Stimulated activated memory B cell treated with anti-CD40 and anti-IgM and Interleukin-4, amounts not matched to agents 10 μg/mL and 1 μg/mL and 100 μg/mL, for 72 hours (primary cell): ENCODE measurements at places on chromosomes 6 and 20.

DNA sequence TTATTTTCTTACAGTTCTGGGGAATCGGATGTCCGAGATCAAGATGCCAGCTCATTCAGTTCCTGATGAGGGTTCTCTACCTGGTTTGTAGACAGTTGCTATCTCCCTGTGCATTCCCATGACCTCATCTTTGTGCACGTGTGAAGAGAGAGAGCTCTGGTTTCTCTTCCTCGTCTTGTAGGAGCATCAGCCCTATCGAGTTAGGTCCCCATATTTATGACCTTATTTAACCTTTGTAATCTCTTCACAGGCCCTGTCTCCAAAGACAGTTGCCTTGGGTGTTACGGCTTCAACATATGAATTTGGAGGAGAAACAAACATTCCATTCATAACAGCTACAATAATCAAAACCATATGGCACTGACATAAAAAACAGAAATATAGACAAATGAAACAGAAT, 455.3 kb downstream of the HACE1 start:
- ATAC-seq: no peak

GRCh38 chr6:20476501-20477043, 57.7 kb upstream of the CDKAL1 start:
- ATAC-seq: no peak

DNA sequence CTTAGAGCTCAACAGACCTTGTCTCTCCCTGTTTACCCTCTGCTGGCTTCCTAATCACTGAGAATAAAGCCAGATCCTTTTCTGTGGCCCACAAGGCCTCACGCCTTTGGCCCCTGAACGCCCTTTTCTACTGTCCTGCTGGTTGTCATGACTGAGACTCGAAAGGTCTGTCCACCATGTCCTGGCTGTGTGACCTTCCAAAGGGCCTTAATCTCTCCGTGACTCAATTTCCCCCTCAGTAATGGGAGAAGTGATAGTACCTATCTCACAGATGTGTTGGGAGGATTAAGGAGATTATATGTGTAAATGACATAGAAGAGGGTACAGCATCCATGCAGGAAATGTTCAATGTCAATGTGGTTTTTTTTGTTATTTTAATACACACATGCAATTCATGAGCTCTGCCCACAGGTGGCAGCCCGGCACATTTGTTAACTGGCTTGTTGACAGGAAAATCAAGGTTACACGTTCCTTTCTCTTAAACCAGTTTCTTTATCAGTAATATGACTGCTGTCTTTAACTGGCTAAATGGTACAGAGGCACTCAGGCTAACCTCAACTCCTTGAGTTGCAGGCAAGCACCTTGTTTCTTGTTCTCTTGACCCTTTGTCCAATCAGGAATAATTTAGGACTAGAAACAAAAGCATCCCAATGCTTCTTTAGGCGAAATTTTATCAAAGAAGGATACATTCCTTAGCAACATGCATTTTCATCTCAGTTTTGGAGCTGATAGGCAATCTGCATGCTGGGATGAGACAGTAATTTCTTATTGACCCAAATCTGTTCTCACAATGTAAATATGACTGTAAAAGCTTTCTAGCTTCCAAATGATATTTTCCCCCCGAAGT, 16.6 kb downstream of the SLC22A1 start:
- ATAC-seq: peak; percentile 4

GRCh38 chr6:68635412-68635705, 277 bp downstream of the ADGRB3 start:
- ATAC-seq: peak; percentile 5

DNA sequence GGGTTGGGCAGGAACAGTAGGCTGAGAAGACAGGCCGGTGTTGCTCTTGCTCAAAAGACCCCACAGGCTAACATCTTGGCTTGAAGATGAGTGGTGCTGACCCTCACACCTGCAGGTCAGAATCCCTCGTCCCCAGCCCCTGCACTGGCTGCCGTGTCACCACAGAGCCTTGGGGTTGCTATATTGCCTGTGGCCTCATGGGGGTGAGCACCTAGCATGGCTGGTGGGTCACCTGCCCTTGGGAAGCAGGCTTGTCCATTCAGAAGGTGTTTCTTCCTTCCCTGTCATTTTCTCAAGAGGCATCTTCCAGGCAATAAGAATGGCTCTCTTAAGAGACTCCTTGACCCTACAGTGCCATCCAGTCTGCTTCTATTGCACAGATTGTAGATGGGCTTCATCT, 7.7 kb downstream of the SLC22A16 start:
- ATAC-seq: peak; percentile 10

- ATAC-seq: no peak
These were observed 89.2 kb upstream of the HIVEP1 start for GRCh38 chr6:11922901-11923300.

DNA sequence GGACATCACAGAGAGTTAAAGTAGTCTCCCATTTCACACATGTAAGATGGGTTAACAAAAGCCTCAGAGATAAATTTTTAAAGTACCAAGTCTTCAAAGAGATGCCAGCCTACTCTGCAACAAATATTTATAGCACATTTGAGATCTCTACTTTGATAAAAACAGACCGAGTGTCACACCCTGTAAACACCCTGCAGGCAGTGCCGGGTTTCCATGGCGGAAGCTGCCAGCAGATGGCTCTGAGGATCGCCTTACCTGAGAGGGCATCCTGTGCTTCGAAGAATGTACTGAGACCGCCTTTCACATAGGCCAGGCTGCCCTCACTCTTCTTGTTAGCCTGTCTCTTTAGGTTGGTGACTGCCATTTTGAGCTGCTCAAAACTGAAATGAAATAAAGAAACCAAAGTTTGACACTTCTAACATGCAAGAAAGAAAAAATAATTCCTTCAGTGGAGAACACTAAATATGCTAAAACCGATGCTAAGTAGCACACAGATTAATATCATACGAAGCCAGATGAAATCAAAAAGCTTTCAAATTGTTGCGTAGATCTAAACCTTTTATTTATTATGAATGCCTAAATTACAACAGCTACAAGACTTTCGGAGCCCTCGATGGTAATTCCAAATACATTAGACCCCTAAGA, 39.3 kb downstream of the HUS1B start:
- ATAC-seq: no peak

- no peak for ATAC-seq
These were observed 27.7 kb downstream of the UQCC2 start for GRCh38 chr6:33683576-33684427.

- no peak for ATAC-seq
These were observed 654 bp downstream of the CST11 start for GRCh38 chr20:23451956-23452487.

GRCh38 chr6:20705741-20706140, 171.5 kb downstream of the CDKAL1 start:
- no peak for ATAC-seq

DNA sequence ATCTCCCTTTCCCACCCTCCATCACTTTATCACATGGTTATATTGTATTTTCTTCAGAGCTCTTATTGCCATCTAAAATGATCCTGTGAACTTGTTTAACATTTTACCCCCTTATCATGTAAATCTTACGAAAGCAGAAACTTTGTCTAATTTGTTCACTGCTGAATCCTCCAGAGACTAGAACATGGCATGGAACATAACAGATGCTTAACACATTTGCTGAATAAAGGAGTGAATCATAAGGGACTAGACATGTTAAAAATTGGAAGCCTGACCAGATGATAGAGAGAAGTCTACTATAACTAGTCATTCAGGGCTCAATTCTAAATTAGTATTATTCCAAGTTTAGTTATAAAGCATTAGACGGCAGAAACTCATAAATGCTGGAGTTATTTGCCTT, 73.3 kb downstream of the MAN1A1 start:
- no peak for ATAC-seq

DNA sequence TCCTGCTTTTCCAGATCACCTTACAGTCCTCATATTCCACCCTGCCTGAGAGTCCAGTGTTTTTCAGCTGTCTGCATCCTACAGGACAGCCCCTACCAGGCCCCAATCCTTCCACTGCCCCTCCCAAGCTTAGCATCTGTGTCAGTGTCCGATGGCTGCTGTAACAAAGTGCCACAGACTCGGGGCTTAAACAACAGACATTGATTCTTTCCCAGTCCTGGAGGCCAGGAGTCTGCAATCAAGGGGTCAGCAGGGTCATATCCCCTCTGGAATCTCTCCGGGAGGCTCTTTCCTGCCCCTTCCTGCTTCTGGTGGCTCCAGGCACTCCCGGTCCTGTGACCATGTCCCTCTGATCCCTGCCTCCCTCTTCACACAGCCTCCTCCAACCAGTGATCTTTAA, 396.6 kb upstream of the MAP3K7 start:
- ATAC-seq: no peak

GRCh38 chr6:946546-946945, 253.6 kb upstream of the EXOC2 start:
- ATAC-seq: no peak

DNA sequence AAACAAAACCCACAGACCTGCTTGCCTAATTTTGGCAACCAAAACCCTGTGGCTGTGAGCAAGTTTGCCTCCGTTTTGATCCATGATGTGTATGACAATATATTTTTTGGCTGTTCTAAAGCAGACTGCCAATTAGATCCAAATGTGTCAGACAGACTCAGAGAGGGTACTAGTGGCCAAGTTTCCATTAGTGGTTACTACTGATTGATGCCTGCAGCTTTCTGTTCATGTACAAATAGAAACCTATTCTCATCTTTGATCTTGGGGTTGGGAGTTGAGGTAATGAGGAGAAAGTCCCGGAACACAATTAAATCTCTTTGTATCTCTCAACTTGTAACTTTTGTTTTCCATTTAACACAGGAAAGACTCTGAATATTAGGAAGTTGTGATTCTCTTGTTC, 100.9 kb downstream of the RNF144B start:
- no peak for ATAC-seq

DNA sequence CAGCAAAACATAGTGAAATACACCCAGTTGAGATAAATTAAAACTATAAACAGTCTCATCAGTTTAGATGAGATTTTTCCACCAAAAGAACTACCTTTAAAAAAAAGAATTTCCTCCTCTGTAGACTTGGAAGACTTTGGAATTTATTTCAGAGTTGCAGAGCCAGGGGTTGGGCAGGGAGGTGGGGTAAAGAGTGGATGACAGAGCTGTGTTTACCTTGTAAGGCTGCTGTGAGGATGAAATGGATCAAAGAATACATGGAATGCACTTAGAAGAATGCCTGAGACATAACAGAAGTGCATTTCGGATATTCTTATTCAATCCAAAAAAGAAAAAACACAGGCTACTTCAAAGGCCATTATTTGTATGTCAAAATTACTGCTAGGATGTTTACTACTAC, 6.4 kb upstream of the LY86 start:
- ATAC-seq: no peak

GRCh38 chr6:20574355-20574754, 40.1 kb downstream of the CDKAL1 start:
- no peak for ATAC-seq

- no peak for ATAC-seq
These were observed 220.0 kb upstream of the ZFP64 start for GRCh38 chr20:52411611-52412010.
